ENCODE measurements at places on chromosomes 3 and 15.

DNA sequence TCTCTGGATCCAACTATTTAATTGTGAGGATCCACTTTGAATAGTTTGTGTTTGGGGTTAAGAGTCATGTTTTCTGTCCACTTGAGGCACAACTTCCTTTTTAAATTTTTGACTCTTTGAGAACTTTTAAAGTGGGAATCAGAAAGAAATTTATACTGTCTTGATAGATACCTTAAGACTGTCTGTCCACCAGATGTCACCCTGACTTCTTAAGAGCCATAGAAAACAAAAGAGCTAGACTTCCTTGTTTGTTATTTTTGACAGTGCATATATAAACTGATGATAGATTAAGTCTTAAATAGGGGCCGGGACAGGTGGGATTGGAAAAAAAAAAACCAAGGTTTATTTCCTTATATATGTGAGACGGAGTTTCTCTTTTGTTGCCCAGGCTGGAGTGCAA is 52.1 kb upstream of the WDR72 start:
- DNase-seq: no peak

DNA sequence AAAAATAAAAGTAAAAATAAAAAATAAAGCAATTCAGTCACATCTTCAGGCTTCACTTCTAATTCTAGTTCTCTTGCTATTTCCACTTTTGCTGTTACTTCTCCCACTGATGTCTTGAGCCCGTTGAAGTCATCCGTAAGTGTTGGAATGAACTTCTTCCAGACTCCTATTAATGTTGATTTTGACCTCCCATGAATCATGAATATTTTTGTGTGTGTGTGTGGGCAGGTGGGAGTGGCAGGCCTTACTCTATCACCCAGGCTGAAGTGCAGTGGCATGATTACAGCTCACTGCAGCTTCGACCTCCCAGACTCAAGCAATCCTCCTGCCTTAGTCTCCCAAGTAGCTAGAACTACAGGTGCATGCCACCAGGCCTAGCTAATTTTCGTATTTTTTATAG is 10.7 kb downstream of the USP4 start:
- DNase-seq: no peak

GRCh38 chr3:155372281-155372680 is 78.8 kb upstream of the STRIT1 start:
- no peak for DNase-seq

DNA sequence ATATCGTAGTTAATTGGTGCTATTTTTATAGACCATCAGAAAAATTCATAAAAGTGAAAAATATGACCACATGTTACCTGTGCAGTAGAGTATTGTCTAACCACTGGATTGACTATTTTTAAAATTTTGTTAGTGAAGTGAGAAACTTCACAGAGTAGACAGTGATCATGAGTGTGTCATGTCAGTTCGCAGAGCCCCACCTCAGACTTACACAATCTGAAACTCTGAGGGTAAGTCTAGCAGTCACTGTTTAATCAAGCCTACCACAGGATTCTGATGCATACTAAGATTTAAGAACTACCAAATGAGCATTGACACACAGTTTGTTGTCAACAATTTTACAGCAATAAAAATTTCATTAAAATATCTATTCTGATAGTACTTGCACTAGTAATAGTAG is 552.9 kb upstream of the SUCLG2 start:
- DNase-seq: no peak

DNA sequence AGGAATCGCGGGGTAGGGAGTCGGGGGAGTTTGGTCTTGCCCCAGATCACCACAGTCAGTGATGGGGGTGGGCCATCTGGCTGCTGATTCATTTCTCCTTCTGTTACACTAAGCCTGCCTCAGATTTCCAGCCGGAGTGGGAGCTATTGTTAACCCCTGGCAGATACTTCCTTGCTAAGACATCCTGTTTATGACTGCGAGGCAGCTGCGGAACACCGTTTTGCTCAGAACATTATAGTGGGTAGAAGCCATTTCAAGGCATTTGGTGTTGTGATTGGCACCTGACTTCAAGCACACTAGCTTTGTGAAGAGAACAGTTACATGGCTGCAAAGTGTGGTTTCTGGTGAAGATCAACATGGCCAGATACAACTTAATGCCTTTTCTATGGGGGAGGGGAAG is 73.8 kb downstream of the FLNB start:
- DNase-seq: no peak

GRCh38 chr3:13013151-13013561 is 60.1 kb downstream of the IQSEC1 start:
- DNase-seq: no peak

DNA sequence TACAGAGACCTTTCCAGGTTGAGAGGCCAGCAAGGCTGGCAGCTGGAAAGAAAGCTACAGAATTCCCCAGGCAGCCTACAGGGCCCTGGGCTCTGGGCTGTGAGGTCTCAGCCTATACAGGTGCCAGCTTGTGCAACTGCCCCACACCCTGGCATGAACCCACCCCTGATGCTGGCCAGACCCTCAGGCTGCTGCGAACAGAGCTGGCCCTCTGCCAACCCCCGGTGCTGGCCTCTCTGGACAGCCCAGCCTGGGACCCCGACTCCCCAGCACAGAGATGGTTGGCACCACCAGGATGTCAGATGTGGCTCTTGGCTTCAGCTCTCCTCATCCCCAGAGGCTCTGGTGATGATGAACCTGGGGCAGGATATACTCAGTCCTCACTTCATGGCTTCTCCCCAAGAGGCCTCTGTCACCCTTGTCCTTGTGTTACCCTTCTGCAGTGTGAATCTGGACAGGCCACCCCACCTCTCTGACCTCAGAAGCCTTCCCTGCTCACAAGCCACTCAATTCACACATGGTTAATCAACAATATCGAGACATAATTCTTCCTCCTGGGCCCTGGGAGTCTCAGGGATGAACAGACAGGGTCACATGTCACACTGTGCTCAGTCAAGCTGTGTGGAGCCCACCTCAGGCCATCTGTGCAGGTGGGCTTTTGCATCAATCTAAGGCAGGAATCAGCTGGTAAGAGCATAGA is 11.0 kb upstream of the BFSP2 start:
- DNase-seq: no peak

DNA sequence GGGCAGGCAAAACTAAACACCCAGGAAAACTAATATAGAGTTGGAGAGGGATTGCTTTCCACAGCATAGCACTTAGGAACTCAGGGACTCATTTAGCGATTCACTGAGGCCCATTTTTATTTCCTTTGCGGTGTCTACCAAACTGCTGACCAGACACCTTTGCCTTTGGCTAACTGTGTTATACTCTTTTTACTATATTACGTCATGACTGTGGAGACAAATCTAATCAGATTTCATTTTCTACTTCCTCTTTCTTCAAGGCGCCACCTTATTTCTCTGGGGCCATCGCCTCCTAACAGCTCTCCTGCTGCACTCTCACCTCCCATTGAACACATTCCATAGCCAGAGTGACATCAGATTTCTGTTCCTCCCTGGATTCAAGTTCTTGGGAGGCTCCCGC is 215.7 kb upstream of the WNT5A start:
- no peak for DNase-seq

- peak; percentile 33 for DNase-seq
Observed at GRCh38 chr3:161273589-161274218, 52.6 kb downstream of the NMD3 start.

- no peak for DNase-seq
Observed at GRCh38 chr3:160134454-160134853, 90.8 kb upstream of the C3orf80 start.

DNA sequence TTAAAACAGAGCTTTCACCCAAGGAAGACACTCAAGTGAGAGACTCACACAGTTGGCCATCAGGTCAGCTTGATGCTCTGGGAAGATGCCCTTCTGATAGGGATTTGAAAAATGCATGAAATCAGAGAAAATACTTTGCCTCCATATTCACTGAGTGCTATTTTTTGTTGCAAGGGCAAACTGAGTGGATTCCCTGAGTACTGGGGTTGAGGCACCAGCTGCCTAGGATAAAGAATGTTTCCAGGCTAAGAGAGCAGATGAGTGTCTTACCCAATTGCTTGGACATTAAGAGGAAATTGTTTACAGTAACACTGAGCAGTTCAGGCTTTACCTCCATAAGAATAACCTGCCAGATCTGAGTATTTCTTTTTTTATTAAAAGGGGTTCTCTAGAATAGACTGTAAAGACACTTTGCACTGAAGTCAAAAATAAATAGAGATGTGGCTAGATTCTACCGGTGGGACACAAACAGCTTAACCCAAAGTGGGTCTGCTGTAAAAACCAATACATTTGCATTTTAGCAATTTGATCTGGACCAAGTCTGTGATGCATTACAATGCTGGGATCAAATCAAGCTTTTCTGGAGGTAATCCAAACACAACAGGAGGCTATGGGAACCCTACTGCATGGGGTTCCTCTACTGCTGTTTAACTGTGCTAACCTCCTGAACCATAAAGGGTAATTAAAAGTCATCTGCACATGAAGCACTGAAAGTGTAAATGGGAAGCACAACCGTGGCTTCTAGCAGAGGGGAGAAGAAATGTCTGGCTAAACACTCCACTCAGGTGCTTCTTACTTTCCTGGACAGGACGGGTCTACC is 238.8 kb upstream of the WNT5A start:
- peak; percentile 15 for DNase-seq

DNA sequence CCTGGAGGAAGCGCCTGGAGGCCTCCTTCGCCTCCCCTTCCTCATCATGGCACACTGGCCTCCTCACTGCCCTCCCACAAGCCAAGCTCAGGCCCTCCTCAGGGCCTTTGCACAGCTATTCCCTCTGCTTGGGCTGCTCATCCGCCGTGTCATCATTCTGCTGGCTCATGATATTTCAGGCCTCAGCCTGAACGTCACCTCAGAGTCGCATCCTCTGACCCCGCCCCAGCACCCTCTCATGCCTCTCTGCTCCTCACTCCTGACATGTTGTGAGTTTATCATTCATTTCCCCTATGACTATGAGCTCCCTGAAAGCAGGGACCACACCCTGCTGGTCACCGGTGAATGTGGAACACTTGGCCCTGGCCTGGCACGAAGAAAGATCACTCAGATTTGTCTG is 20.7 kb upstream of the POC1A start:
- DNase-seq: no peak

- DNase-seq: no peak
Observed at GRCh38 chr15:94107652-94108051, 123.7 kb upstream of the MCTP2 start.

DNA sequence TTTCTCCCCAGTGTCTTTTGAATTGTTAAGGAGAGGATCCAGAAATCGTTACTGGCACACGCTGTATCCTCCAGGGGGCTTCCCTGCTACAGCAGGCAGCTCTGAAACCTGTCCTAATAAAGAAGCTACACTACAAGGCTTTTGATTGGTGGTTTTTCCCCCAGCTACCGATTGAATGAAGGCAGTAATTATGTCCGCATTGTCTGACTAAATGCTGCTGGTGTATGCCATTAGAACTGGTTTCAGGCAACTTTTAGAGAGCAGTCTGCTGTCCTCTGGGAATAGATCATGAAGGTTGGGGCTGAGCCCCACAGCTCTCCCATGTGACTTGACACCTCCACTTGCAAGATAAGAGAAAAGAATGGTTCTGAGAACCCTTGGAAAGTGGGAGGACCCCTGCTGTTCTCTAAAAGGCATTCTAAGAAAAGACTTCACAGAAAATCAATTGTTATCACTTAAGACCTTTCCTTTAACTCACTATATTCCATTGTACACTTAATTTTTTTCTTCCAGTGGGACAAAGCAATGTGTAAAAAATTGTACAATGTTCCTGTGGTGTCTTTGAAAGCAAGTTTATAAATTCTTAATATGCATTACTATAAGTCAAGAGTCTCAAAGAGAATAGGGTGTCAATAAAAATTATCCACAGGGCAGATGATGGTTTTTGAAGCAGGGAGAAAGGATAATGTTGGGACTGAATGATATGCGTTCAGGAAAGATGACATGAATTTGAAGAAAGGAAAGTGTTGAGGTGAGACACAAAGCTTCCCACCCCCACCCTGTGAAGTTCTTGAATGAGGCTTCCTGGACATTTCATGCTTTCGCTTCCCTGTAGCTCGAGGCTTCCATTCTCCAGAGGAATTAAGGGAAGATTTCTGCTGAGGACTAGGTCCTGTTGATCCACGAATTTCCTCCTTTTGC is 53.0 kb upstream of the DAZL start:
- DNase-seq: no peak

- DNase-seq: no peak
Observed at GRCh38 chr3:107650788-107651187, 128.0 kb downstream of the BBX start.

GRCh38 chr3:113601240-113601639 is 68.9 kb downstream of the SIDT1 start:
- DNase-seq: no peak

DNA sequence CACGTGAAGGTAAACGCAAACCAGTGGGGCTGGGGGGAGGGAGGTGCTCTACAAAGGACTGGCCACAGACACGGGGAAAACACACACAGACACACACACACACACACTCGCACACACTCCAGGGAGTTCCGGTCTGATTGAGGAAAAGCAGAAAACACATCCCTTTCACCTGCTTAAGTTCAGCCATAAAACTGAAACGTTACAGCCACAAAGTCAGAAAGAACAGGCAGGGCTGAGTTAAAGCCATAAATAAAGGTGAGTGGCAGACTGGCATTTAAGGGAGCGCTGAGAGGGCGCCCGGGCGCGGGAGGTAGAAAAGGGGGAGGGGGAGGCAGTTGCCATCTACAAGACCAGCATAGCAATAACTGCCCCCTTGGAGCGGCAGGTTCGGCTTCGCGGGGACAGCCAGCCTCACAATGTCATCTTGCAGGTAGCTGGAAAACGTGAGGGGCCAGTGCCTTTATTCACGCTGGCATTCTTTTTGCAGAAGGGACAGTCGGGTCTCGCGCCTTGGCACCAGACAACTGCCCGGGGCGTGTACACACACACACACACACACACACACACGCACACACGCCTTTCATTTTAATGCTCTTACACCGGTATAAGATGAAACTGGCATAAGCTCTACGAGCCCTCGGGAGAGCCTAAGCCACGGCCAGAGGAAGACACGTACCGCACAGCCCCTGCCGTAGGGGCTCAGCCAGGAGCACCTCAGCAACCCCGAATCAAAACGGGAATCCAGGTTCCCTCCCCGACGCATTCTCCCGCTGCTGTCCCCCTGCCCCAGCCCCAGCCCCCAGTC is 866 bp downstream of the TNIK start:
- DNase-seq: no peak

GRCh38 chr3:126753191-126754160 is 49.4 kb downstream of the CHCHD6 start:
- DNase-seq: no peak

- no peak for DNase-seq
Observed at GRCh38 chr3:130517602-130518001, 625 bp downstream of the COL6A6 start.

All from NCI-H1694 (cell line).